ENCODE measurements at places on chromosomes 5 and 9.
A peak's percentile ranks its signal among the peaks of the same experiment; 100 is the strongest.

- no peak for DNase-seq
Observed at GRCh38 chr9:97633859-97634490, 354 bp downstream of the NCBP1 start.

DNA sequence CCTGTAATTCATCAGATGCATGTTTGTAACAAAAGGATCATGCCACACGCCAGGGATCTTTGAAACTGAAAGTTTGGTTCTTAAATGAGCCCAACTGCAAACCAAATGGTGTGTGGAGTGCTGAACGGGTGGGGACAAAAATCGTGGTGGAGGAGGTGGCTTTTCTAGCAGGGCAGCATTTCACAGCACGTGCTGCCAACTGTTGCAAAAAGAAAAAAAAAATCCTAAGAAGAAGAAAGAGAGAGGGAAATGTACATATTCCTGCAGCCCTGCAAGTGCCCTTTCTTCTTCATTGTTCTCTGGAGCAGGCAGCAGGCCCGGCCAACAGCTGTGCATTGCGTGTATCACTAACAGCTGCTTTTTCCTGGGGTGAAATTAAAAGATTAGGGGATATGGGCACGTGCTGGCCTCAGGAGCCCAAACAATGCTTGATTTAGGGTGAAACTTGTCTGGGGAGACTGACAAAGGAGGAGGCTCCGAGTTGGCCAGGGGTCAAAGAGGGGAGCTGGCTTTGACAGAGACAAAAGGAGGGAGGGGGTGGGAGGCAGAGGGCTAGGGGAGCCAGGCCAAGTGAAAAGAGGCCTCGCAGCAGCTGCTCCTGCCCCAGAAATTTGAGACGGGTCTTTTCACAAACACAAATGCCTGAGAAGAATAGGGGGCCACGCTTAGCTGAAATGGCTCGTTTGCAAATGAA, 73.0 kb downstream of the GADD45G start:
- DNase-seq, result peak; percentile 94

- DNase-seq, result peak; percentile 60
Observed at GRCh38 chr5:151424892-151425523, 22.4 kb upstream of the SLC36A1 start.

DNA sequence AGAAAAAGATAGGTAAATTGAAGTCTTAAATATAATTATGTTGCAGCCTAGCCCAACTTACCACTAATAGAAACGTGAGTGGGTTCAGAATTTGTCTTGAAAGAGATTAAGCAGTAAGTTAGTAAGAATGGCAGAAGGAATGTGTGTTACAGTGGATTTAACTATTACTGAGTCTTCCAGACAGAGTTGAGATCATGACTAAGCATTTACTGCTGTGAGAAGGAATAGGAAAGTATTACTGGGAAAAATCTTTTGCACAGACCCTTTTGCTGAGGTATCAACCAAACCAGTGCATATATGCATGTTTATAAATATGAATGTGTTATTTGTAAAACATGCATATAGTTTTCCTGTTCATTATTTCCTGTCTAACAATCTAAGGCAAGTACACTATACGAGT, 112.8 kb upstream of the EFNA5 start:
- no peak for DNase-seq

GRCh38 chr9:96884443-96884842, 30.1 kb upstream of the ZNF782 start:
- DNase-seq, result no peak

- DNase-seq, result no peak
Observed at GRCh38 chr5:83703059-83703458, 17.6 kb downstream of the HAPLN1 start.

- no peak for DNase-seq
Observed at GRCh38 chr5:73447530-73448462, 781 bp downstream of the FOXD1 start.

DNA sequence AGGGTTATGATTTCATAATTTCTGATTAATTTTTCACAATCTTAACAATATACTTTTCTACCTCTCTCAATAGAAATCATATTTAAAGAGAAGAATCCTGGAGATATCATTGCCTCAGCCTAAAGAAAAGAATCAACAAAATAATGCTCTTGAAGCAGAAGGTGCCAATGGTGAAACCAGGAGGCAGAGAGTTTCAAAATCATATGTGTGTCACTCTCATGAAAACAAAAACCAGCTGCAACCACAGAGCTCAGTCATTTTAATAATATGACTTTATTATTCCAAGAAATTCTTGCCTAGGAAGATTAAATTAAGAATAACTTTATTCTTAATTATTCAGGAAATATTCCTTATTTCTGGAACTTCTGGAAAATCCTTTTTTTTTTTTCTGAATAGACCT, 266.8 kb upstream of the ACTBL2 start:
- no peak for DNase-seq

DNA sequence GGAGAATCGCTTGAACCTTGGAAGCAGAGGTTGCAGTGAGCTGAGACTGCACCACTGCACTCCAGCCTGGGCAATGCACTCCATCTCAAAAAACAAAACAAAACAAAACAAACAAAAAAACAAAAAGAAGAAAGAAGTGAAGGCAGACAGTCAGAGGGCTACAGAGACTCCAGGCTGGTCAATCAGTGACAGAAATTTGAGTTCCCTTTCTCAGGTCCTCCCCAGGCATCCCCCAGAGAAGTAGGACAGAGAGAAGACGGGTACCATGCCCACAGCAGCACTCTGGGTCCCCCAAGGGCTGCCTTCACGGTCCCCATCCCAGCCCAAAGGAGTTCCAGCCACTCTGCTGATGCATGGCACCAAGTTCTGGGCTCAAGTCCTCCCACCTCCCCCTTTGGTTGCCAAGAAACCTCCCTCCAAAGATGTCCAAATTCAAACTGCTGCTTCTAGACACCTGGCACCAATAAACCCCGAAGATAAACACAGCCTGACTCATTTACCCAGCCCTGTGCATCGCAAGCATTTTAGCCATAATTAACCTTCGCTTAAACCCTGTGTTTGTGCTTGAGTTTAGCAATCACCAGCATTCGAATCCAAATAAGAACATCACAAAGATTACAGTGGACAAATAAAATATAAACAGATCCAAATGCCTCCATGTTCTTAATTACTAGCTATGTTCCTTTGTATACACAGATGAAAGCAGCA, 24.0 kb downstream of the SEMA4D start:
- DNase-seq, result no peak

DNA sequence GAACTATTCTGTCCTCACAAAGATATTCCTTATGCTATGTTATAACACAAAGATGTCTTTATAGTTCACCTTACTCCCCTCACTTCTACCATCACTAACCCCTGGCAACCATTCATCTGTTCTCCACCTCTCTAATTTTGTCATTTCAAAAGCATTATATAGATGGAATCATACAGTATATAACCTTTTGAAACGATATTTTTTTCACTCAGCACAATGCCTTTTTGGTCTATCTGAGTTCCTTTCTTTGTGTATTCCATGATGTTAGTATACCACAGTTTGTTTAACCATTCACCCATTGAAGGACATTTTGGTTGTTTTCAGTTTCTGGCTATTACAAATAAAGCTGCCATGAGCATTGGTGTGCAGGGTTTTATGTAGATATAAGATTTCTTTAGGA, 35.8 kb upstream of the STOM start:
- DNase-seq, result no peak

- peak; percentile 60 for DNase-seq
Observed at GRCh38 chr9:128523199-128523925, 18.8 kb downstream of the GLE1 start.

DNA sequence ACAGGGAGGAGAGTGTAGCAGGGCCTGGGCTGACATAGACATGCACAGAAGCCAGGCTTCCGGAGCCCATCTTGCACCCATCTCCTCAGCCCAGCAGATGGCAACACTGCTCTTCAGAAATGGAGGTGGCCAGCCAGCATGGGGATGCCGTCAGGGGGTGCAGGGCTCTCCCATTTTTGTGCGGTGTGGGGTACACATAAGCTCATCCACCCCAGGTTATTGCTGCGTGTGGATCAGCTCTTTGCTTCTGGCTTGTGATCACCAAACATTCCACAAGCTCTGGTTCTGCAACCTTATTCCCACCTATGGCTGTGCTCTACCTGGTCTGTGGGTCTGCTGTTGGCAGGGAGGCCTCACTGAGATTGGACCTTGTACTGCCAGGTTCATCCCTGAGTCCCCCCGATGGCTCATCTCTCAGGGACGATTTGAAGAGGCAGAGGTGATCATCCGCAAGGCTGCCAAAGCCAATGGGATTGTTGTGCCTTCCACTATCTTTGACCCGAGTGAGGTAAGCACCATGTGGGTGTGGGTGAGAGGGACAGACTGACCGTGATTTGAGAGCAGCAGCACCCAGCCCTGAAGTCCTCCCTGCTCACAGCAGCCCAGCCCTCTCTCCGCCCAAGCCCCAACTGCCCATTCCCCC, 17.3 kb downstream of the SLC22A5 start:
- peak; percentile 80 for DNase-seq

- DNase-seq, result no peak
Observed at GRCh38 chr5:98535901-98536300, 237.6 kb upstream of the RGMB start.

- DNase-seq, result no peak
Observed at GRCh38 chr5:78058625-78059024, 235.9 kb downstream of the AP3B1 start.

DNA sequence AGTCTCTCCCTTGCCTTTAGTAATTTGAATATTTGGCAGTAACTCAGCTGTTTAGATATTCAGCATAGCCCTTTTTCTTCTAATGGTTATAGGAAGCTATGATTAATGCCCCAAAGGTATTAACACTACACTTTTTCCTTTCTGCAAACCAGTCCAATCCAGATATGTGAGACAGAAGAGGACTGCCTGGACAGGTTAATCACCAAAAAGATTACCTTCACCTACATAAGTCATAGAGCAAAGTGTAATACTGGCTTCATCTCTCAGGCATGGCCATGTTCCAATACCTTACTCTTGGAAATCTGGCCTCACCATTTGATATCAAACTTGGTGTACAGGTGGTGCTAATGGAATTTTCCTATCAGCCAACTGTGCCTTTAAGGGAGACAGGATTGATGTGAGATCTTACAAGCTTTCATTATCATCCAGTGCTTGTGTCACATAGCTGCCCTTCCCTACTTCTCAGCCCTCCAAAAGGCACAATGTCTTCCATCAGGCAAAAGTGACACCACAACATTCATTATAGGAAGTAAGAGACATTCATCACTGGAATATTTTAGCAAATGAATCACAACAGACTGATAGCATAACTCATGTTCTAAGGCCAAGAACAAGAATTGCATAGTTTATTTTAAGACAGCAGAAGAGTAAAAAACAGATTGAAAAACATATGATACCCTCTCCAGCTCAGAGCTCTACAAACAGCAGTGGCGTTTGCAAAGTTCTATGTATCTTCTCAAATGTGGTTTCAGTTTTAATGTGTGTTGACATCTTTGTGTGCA, 91.2 kb upstream of the PAM start:
- no peak for DNase-seq

DNA sequence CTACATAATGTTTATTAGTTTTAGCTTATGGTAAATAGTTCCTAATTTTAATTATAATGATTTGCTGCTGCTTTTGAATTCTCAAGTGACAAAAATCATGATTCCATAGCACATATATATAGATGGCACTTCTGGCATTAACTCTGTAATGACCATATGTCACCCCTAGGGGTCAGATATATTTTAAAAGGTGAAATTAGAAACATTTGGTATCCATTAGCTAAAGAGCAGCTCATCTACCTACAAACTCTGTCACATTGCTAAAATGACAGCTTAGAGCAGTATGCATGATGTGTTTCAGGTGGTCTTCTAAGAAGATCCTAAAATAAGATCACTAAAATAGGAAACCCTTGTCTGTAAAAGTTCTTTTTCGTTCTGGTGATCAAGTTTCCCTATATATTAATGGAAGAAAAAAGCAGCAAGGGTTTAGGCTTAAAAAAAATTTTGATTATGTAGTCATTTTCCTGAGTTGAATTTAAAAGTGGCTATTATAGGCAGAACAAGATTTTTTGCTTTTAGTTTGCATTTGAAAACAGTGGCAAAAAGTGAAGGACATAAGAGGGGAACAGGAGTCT, 157.7 kb upstream of the POU5F2 start:
- DNase-seq, result peak; percentile 14

GRCh38 chr5:61228691-61229280, 66.5 kb upstream of the SMIM15 start:
- DNase-seq, result peak; percentile 48

DNA sequence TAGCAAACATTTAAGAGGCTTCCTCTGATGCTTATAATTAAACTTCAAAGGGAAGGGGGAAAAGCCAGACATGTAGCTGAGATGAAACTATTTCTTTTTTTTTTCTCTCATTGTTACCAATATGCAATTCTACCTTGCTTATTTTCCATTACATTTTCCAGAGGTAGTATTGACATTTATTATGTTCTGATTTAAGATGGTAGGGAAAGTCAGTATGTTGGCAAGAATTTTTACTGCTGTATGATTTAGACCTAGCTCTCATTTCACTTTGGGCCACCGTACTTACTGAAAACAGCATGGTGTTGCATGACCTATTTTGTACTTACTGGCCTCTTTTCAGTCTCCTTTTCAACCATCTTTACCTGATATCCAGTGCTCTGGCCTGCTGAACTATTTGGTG, 9.6 kb upstream of the SPINK6 start:
- DNase-seq, result no peak

GRCh38 chr5:80554646-80555045, 15.4 kb downstream of the ANKRD34B start:
- peak; percentile 46 for DNase-seq

- peak; percentile 82 for DNase-seq
Observed at GRCh38 chr9:34592895-34593601, 3.5 kb upstream of the CNTFR start.

Data from iPS-NIHi11 (cell line).